Germinal center (tissue), 1 donor: ENCODE measurements at places on chromosomes 13 and 19.

DNA sequence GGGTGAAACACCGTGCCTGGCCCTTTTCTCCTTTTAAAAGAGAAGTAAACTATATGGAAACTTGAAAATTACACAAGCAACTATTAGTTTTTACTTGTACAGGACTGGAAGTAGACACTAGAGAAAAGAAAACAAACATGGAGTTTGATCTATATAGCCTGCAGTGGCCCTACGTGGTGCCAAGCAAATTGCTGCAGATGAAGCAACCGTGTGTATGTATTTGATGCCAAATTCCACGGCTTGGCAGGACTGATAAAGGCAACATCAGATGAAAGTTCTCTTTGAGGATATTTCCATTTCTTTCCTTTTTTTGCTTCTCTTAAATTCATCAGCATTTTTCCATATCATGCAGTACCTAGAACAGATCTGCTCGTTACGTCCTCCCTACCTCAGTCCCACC, 49.8 kb downstream of the ATP8A2 start:
- no peak for DNase-seq

DNA sequence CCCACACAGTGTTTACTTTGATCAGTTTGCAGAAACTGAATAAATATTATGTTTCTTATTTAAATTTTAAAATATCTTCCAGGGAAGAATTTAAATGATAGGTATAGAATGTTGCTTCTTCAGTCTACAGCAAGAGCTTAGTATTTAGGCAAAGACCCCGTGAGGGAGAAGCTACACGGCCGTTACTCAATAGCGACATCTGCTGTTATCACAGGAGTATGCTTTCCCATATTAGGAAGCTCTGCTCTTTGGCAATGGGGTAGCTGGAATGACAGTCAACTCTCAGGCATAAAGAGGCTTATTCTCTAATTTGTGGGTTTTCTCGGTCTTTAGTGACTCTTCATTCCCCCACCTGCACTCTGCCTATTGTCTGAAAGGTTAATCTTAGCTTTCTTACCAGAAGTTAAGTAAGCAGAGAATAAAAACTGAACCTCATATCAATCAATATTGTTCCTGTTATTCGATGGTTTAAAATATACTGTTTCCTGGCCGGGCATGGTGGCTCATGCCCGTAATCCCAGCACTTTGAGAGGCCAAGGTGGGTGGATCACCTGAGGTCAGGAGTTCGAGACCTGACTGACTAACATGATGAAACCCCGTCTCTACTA, 13.2 kb upstream of the LHFPL6 start:
- peak; percentile 78 for DNase-seq

- no peak for DNase-seq
Observed at GRCh38 chr13:45628094-45628493, 12.6 kb upstream of the ERICH6B start.

DNA sequence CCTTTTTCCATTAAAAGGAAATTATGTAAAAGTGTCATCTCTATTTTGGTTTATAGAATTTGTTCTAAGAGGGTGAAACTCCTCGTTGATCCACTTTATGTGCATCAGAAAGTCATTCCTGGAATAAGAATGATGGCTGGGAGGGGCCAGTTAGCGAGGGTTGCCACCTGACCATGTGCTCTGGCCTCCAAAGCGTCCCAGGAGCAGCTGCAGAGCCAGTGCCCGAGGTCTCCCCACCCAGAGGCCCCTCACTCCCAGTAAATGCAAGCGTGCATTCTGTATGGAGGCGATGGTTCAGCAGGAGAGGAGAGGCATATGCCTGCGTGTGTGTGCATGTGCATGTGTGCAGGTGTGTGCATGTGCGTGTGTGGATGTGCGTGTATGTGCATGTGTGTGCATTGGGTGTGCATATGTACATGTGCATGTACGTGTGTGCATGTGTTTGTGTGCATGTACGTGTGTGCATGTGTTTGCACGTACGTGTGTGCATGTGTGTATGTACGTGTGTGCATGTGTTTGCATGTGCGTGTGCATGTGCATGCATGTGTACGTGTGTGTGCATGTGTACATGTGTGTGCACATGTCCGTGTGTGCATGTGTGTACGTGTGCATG, 345.8 kb downstream of the TEX29 start:
- no peak for DNase-seq

DNA sequence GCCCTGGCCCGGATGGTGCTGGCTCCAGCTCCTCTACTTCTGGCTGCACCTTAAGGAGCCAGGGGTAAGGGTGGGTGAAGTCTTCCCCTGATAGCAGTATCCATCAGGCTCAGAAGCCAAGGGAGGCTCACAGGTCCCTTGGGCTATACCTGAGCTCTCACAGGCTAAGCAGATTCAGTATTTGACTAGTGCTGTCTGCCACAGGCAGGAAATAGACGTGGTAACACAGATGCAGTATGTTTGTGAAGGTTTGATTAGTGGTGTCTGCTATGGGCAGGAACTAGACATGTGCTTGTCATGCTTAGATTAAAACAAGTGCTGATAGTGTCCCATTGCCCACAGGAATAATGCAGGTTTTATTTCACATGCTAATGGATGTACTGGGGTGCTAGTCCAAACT, 4.0 kb downstream of the SYT5 start:
- no peak for DNase-seq

GRCh38 chr13:95074820-95075219, 226.4 kb downstream of the ABCC4 start:
- no peak for DNase-seq

GRCh38 chr19:51294211-51294976, 17.1 kb upstream of the IGLON5 start:
- DNase-seq = no peak

DNA sequence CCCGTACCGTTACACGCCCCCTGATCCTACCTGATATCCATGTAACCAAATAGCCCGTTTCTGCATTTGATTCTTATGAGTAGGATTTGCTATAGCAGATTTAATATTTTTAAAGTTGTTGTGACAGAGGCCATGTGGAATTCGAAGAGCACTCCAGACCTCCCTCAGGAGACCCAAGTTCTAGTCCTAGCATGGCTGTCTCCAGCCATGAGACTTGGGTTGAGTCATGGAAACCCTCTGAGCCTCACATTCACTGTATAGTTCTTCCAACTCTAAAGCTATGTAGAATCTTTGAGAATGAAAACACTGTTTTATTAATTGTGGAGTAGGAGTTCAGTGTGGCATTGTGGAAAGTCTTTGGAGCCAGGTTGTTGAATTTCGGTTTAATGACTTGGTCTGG, 8.0 kb upstream of the GPR183 start:
- DNase-seq = no peak

GRCh38 chr13:97464561-97464960, 30.6 kb downstream of the RAP2A start:
- no peak for DNase-seq

GRCh38 chr13:66098931-66099628, 1131.1 kb downstream of the PCDH9 start:
- DNase-seq = no peak

DNA sequence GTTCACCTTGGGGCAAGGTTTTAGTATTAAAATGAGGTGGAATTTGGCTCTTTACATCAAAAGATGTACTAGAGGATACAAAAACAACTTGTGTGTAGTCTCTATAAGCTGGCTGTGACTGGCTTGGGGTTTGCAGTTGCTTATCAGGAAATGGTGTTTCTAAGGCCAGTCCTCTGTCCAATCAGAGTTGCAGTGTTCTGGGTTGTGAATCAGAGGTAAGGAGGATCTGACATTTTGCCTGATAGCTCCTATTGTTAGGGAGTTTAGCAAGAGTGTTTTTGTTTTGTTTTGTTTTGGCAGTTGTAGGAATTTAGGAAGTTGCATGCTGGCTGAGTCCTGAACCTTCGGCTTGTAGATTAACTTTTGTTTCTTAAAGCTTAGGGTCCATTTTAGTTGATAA, 20.1 kb upstream of the ESD start:
- no peak for DNase-seq

DNA sequence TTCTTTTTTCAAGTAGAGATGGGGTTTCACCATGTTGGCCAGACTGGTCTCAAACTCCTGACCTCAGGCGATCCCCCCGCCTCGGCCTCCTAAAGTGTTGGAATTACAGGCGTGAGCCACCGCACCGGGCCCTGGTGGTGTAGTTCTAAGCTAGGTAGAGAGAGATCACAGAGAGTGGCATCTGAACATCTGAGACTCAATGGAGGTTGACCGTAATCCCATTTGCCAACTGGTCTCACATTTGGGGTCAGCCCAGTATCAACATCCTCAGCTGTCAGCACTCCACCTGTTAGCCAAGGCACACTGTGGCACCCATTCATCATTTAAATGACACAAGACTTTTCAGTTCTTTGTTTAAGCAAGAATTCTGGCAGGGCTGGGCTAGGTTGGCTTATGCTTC, 8.1 kb downstream of the SELENOW start:
- no peak for DNase-seq

- no peak for DNase-seq
Observed at GRCh38 chr13:78497702-78498355, 105.5 kb downstream of the POU4F1 start.

DNA sequence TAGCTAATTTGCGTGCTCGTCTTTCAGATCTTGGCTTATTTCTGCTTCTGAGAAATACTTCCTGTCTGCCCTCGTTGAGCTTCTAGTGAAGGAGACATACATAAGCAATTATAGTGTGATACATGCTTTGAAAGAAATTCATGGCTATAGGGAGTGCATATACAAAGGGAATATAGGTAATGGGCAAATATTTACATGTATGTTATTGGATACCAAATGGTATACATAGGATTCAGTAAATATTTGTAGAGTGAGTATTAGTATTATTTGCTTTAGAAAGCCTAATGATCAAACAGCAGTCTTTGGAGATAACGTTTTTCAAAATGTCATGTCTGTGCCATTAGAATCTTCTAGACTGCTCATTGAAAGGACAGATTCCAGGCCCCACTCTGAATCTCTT, 5.2 kb downstream of the BRCA2 start:
- DNase-seq = no peak

GRCh38 chr19:16829822-16830289, 658 bp downstream of the SIN3B start:
- no peak for DNase-seq

- no peak for DNase-seq
Observed at GRCh38 chr13:109859898-109860297, 73.5 kb upstream of the IRS2 start.

DNA sequence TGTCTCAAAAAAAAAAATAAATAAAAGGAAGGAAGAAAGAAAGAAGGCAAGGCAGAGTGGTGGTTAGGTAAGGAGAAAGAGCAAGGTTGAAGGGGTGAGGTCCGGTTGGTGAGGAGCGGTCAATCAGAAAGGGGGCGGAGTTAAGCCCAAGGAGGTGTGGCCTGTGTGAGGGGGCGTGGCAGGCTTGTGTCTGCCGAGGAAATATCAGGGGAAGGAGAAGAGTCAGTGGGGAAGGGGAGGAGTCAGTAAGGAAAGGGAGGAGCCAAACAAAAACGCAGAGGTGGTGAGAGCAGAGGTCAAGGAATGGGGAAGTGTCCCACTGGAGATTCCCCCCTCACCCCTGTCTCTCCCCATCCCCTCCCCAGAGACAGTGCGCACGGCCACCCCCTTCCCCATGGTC, 5.9 kb downstream of the CACNG7 start:
- no peak for DNase-seq

- no peak for DNase-seq
Observed at GRCh38 chr13:112943309-112944125, 25.5 kb upstream of the MCF2L start.

DNA sequence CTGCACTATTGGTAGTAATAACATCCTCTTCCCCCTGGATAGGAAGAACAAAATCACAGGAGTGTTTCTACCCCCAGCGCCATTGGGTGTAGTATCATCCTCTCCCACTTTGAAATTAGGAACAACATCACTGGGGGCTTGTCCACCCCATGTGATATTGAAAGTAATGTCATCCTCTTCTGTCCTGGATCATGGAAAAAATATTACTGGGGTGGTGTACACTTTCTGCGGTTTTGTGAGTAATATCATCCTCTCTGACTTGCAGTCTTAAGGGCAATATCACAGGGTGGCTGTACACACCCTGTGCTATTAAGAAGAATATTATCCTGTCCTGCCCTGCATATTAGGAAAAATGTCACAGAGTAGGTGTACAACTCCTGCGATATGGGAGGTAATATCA, 4.9 kb upstream of the RGCC start:
- DNase-seq = no peak

- DNase-seq = no peak
Observed at GRCh38 chr13:112351825-112352224, 24.3 kb upstream of the SPACA7 start.
